ENCODE measurements at places on chromosomes 11 and 22.
A peak's percentile ranks its signal among the peaks of the same experiment; 100 is the strongest.

DNA sequence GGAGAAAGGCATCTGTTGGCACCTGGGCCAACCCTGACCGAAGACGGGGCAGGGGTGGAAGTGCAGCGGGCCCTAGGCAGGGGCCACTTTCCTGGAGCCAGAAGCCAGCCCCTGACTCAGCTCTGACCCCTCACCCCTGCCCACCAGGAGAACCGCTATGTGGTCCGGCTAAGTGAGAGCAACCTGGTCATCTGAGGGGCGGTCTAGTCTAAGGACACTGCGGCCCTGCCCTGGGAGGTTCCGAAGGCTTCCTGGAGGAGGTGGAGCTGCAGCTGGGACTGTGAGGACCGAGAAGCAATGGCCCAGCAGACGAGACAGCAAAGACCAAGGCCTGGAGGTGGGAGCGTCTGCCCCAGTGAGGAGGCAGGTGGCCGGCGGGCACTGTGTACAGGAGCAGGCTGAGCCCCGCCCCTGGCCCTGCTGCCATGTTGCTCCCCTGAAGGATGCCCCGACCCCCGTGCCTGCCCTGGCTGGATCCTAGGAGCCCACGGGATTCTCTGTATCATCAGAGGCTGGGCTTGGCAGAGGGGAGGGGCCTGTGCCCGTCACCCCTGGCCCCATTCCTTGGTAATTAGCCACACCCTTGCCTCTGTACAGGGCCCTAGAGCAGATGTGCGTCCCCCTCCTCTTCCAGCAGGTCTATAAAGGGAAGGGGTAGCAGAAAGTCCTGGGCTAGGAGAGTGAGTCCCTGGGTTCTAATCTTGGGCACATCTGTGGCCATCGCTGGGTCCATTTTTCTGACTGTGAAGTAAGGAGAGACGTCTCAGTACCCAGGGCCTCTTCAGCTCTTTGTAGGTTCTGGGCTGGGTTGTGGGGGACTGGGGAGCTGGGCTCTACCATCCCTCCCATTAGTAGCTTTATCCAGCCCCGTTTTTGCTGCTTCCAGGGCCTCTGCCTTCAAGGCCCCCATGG, 19.4 kb downstream of the RELT start:
- no peak for DNase-seq

DNA sequence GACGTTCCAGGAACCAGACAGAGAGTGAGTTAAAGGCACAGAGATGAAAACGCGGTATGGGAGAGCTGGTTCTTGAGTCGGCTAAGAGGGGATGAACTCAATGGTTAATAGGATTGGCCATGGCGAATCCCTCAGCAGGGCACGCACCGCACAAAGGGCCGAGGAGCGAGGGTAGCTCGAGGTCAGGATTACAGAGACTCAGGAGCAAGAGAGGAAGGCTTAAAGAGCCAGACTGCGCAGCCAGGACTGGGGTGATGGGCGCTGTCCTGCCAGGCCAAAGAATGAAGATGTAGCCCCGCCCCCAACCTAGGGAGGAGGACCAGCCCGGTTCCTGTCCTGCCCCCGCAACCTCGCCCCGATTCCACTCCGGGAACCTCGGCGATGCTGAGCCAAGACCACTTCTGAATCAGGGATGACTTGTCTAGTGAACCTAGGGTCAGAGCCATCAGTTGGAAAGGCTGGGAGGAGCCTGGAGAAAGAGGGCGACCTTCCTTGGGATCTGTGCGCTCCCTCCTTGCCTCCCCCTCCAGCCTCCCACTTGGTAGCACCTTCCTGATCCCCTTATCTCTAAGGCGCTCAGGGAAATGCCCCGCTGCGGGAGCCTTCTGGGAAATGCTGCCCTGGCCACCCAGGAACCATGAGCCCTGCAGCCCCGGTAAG, at the start of gene PLEKHB1:
PLEKHB1 (plus strand) TSS at position 610 of the 660 bp plus-strand sequence; CDS start at position 638, 28 bp downstream.
- DNase-seq: no peak

DNA sequence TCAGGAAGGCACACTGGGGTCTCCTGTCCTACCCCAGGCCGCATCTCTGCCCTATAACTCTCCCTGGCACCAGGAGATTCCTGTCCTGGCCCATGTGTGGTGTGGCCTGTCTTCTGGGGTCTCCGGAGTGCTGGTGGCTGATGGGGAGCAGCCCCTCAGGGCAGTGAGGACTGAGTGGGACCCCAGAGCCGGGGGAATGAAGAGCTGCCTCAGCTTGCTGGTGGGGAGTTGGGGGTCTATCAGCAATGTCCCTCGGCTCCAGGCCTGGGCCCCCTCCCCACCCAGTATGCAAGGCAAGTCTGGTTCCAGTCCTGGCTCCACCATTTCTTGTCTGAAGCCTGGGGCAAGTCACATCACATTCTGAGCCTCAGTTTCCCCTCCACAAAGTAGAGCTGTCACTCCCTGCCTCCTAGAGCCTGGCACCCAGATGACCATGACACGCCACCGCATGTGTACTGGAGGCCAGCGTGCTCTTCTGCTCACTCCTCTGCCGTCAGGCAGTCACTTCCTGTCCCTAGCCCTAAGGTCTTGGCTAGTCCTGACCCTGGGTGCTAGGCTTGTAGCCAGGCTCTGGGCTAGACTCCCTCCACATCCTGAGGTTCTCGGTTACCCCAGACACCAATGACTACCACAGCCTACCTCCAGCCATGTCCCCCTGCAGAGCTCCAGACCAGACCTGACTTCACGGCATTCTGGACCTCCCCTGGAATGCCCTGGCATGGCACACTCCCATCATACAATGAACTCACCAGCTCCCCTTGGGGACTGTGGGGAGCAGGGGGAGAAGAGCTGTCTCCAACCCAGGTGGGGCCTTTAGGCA, 12.8 kb downstream of the ARAP1 start:
- no peak for DNase-seq

DNA sequence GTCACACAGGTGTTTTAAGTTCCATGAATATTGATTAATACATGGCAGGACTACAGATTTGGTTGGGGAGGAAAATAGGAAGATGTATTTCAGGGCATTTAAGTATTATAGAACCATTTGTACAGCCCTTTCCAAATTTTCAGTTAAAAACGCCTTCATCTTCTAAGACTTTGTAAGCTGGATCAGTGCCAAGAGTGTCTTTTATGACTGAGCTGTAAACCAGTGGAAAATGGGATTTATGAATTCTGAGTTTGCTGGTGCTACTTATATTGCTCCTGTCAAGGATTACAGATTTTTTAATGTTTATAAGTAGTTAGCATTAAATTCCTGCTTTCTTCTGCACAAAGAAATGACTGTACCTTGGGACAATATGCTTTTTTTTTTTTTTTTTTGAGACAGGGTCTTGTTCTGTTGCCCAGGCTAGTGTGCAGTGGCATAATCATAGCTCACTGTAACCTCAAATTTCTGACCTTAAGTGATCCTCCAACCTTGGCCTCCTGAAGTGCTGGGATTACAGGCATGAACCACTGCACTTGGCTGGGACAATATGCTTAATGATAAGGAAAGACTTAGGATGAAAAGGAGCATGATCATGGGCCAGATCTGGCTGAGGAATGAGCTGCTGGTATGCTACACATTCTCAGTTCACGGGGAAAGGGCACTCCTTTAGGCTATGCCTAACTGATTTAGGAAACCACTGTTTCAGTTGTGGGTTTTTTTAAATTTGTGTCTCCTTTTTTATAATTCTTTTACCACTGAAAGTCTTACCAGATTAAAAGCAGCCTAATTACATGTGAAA, 113.6 kb upstream of the MTNR1B start:
- DNase-seq: no peak

GRCh38 chr11:19419808-19420207, 179.1 kb upstream of the E2F8 start:
- DNase-seq: no peak

- DNase-seq: peak; percentile 82
Measured at GRCh38 chr11:61353131-61354067, 8.3 kb downstream of the CYB561A3 start.

DNA sequence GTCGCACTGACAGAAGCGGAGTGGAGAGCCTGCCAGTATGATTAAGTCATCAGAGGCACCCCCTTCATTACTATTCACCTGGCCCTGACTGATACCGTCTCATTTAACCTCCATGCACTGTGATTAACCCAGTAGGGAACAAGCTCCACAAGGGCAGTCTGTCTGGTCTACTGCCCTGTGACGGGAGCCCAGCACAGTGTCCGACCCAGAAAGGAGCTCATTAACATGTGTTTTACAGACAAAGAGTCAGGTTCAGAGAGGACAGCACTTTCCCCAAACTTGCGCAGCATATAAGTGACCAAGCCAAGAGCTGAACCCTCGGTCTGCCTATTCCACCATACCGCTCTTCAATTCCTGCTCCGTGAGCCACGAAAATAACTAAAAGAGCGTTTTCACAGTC, 129.5 kb downstream of the RRAS2 start:
- DNase-seq: no peak

- no peak for DNase-seq
Measured at GRCh38 chr11:19370100-19370861, 129.5 kb upstream of the E2F8 start.

DNA sequence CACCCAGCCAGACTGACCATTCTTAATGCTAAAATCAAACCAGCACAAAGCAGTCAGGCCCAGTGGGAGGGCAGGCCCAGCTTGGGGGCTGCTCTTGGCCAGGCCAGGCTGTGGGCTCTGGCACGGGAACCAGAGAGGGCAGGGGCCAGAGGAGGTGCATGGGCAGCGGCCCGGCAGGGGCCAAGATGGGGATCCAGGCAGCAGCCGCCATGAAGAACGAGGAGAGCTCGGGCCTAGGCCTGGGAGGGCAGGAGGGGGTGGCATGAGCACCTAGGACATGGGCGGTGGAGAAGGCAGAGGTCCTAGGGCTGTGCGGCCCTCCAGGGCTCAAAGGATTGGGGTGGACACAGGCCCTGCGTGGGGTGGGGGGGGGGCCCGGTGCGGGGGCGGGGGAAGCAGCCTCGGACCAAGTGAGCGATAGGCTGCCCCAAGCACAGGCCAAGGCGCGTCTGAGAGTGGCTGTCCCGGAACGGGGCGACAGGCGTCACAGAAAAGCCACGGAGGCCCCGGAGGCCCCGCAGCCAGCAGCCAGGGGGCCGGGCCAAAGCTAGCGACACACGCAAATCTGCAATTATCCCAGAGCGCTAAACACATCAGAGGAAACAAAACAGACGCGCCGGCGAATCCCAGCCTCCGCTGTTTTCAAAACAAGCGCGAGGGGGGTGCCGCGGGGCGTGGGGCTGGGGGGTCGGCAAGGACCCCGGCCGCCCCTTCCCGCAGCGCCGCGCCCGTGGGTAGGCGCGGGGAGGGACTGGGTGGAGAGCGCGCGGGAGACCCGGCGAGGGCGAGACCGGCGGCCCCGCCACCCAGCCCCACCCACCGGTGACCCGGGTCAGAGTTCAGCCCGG, 8.3 kb downstream of the PLXNB2 start:
- no peak for DNase-seq

Measured in HL-60 (cell line).